ENCODE measurements at places on chromosomes 7 and 10.

DNA sequence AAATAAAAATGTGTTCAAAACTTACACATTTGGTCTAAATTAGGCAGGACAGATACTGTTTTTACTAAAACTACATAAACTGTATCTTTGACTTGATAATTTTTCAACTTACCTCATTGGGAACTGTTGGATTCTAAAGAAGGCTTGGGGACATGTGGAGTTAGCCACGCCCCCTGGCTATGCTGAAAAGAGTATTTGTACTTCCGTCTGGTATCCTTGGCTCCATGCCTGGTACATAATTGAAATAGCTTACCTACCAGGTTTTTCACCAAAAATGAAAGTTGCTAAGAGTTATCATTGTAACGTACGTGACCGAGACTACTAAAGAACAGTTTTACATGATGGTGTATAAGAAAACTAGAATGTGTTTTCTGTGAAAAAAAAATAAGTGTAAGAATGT, 604.8 kb upstream of the IGFBP3 start:
- DNase-seq = peak; percentile 43

GRCh38 chr7:70384024-70384423, 747.9 kb upstream of the GALNT17 start:
- DNase-seq = no peak

DNA sequence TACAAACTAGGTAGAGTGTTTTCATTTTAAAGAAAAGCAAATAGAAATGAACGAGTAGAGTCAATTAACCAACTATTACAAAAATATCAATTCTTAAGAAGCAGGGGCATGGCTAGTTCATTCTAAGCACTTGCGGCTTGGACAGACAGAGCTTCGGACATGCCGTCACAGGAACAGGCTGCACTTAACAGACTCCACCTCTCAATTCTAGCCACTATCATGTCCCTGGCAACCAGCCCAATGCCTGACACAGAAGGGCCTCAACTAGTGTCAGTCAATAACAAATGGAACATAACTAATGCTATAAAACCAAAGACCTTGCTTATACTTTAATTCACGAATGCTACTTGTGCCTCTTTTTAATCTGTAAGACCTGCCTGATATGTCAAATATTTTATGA, 74.4 kb downstream of the TPK1 start:
- DNase-seq = no peak

DNA sequence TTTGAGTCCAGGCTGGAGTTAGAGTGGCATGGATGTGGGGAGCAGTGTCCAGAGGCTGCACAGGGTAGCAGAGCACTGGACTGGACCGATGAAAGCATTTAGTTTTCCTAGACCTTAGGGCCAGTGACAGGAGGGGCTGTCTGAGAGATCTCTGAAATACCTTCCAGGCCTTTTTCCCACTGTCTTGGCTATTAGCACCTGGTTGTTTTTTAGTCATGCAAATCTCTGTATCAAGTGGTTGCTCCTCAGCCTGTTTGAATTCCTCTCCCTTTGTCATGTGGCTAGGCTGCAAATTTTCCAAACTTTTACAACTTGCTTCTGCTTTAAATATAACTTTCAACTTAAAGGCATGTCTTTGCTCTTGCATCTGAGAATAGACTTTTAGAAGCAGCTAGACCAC, 504.3 kb upstream of the VSTM2A start:
- DNase-seq = no peak

GRCh38 chr10:43689618-43689954, 40.9 kb upstream of the ZNF32 start:
- DNase-seq = no peak

- DNase-seq = no peak
Observed at GRCh38 chr10:109863775-109864174, 59.5 kb downstream of the XPNPEP1 start.

DNA sequence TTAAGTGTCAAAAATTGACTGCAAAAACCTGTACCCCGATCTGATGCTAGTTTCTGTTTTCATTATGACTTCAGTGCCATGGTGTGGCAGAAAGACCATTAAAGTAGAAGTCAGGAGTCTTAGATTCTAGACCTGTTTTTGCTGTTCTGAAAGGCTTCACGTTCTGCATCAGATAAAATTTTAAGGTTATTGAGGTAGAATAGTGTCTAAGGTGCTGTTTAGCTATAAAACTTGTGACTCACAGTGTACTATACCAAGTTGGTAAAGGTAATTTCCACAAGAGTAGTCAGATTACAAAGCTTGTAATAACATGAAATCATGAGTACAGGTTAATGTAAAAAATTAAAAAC, 38.6 kb downstream of the ZNRF2 start:
- no peak for DNase-seq

DNA sequence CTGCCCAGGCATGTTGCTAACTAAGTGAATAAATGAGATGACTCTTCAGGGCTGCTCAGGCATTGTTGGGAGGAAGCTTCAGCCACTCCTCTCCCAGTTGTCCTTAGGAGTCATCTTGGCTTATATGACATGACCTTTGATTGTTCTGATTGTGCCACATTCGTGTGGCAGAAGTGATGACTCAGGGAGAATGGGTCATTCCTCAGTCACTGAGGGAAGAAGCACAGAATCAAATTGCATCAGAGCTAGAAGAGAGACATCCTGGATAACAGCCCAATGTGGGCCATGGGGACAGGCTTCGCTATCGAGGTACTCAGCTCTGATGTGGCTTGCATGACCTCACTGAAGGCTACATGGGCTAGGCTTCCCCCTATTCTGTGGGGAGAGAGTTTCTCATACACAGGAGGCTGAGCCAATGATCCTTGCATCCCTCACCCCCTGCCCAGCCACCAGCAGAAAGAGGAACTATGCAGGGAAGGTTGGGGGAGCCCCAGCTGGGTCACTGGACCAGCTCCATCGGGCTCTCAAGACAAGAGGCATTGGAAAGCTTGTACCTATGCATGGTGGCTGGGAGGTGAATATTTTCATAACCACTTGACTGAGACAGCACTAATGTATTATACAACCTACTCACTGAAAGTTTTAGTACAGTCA, 6.0 kb upstream of the HMX3 start:
- no peak for DNase-seq

- peak; percentile 26 for DNase-seq
Observed at GRCh38 chr10:114026189-114027040, 17.3 kb upstream of the ADRB1 start.

DNA sequence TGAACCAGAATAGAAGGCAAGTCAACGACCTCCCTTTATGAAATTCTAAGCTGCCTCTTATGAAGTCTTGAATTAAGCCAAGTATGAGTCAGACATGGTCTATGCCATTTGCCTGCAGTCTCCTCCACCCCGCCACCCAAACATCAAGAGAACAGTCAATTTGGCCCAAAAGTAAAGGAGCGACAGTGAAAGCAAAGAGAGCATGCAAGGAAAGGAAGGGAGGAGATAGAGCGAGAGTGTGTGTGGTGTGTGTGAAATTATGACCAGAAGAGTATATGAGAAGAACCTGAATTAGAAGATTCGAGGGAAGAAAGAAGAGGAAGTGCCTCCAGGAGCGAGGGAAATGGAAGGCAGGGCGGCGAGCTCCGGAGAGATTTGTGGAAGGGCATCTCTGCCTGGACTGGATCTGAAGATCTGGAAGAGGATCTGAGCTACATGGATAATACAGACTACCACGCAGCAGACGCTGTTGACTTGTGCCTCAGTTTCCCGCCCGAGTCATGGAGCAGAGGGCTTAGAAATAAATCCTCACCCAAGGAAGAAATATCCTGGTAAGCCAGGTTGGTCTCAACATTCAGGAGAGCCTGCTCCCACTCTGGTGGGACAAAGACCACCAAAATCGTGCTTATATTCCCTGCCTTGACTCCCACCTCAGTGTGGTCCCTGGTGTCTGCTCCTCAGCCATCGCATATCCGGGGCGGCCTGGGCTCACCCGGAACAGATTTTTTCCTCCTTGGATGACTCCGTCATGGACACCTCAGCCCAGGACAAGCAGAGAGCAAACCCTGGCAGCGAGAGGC, 459 bp downstream of the ZDHHC6 start:
- peak; percentile 27 for DNase-seq

DNA sequence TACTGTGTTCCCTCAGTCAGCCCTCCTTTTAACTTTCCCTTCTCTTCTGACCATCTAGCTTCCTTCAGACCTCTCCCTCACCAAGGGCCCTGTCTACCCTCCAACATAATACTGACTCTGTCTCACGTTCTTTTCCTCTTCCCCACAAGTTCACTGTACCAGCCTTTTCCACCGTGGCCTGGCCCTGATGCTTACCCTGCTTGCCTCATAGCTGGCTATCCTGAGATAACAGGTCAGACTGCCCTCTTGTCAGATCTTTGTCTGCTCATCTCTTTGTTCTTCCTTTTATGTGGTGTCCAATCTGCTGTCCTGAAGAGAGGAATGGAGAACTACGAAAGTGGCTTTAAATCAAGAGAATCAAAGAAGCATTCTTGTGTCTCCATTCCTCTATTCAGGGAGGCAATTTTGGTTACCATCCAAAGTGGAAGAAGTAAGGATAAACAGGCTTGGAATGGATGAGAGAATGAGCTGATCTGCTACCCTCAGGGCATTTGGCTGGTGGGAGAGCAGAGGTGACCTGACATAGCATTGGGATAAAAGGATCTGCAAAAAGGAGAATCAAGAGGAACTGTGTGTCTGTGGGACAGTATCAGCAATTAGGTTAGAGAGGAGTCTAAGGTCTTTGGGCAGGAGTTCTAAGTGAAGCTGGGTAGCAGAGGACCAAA, 8.1 kb downstream of the BTAF1 start:
- no peak for DNase-seq

DNA sequence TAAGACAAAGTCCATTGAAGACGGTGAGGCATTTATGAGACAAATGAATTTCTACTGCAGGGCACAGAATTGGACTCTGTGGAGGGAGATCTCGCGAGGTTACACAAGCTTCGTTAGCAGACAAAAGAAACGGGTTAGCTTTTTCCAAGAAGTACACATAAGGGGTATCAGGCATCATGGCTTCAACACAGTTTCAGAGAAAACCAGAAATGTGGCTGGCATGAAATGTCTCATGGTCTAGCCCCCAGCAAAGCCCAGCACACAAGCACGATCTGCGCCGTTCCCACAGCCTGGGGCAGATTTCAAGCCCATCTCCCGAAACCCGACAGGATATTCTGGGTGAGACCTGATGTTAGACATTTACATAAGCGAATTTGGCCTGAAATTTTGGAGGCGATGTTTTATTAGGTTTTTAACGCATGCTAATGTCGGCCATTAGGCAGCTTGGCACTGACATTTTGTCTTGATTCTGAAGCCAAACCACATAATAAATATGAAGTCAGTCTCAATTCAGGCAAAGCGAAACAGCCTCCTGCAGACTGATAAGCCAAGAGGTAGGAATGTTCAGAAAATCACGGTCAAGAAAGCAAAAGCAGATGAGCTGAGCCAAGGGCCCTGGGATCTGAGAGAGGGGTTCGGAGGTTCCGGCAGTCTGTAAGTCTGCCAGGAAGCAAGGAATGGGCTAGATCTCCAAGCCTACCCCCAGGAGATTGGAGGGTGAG, 240.5 kb downstream of the PRPF18 start:
- no peak for DNase-seq

DNA sequence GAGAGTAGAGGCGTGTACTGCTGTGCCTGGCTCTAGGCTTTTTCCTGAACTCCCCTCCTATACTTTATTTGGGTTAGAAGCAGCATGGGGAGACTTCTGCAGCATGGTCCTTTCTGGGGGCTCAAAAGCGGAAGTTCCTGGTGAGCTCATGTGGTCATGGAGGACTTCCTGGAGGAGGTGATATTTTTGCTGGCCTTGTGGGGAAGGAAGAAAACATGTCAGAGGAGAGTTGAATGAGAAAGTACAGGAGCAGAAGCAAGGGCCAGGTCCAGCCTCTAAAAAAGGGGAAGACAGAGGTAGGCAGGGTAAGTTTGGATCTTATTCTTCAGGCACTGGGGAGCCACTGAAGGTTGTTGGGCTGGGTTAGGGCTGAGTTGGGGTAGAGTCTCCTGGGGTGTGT, 45.5 kb downstream of the CASTOR2 start:
- no peak for DNase-seq

GRCh38 chr7:85770332-85770731, 583.5 kb upstream of the SEMA3D start:
- DNase-seq = no peak

DNA sequence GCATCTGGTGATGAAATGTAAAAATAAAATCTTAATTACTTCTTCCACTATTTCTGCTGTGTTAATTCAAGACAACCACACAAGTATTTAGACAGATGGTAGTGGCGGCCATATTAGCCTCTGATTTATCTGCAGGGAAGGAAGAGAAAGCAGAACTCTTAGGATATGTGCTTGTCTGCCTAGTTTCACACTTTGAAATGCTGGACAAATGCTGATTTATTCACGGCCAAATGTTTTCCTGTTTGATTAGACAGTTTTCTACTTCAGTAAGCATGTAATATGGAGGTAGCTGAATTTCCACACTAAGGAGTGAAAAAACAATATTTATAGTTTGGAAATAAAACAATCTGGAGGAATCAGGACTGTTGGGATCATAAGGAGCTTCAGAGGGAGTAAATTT, 158.1 kb downstream of the AGMO start:
- DNase-seq = no peak

- DNase-seq = no peak
Observed at GRCh38 chr7:104981672-104982037, 32.4 kb upstream of the KMT2E start.

GRCh38 chr10:50805981-50806622, 66.4 kb downstream of the ASAH2B start:
- DNase-seq = no peak

DNA sequence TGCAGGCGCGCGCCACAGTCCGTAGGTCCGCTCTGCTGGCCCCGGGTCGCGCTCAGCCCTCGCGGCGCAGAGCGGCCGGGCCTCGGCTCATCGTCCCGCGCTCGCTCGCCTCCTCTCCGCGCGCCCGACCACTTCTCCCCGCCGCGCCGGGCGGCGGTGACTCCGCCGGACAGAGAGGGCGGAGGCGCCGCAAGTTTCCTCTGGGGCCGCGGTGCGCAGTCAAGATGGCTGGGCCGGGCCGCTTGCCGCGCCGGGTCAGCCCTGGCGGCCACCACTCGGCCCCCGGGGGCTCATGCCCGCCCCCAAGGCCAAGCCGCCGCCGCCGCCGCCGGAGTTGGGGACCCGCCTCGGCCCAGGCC, 441 bp downstream of the FZD8 start:
- peak; percentile 31 for DNase-seq

DNA sequence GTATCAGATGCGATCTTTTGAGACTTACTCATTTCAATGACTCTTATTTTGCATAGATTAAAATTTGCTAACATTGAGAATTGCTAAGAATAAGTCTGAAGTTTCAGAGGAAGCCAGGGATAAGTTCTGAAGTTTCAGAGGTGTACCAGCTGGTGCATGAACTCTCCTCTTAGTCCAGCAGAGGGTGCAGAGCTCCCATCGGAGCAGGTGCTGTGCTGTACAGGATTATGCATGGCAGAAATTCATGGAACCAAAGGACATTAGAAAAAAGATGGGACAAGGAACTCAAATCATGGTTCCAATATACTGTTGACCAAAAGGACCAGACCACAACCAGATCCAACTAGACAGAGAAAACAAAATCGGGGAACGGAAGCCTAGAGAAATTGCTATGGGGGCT, 41.9 kb downstream of the MGAM2 start:
- DNase-seq = peak; percentile 27

- no peak for DNase-seq
Observed at GRCh38 chr10:64148607-64149006, 627.4 kb downstream of the REEP3 start.
